ENCODE measurements at places on chromosomes 11 and 22.

DNA sequence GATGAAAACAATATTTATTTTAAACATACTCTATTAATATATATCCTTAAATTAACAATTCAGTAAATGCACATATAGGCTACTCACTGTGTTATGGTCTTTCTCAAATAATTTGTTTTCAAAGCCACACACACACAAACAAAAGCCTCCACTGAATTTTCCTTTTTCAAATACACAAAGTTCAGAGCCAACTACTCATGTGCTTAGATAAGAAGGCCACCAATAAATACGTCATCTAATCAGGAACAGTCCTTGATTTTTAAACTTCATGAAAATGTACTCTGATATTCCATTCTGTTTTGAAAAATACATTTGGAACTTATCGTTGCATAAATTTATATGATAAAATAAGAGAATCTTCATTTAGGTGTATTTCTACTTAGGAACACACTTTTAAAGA, 26.0 kb downstream of the KBTBD3 start:
- DNase-seq, result no peak

- DNase-seq, result no peak
These were observed 11.5 kb upstream of the GLYAT start for GRCh38 chr11:58742981-58743880.

DNA sequence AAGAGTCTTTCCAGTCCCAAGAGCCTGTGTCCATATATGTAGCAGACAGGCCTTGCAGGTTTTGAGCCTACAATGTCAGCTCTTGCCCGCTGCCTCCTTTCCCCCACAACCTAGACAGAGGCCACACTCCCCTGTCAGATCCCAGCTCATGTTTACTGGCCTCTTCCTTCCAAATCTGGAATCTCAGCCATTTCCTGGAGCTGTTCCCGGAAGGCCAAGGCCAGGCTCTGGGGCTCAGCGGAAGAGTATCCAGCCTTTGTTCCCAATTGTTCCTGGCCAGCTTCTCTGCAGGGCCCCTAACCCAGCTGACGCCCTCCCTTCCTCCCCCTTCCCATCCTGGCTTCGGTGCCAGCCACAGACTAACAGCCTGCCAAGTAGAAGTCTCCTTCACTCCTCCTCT, 1.0 kb upstream of the ROBO4 start:
- no peak for DNase-seq

- peak; percentile 53 for DNase-seq
These were observed 92.5 kb downstream of the DSCAML1 start for GRCh38 chr11:117704395-117705100.

GRCh38 chr22:17100621-17101020, 15.8 kb downstream of the IL17RA start:
- DNase-seq, result no peak

- DNase-seq, result no peak
These were observed 1265.8 kb upstream of the CNTN5 start for GRCh38 chr11:97754976-97755375.

- no peak for DNase-seq
These were observed 736.9 kb upstream of the KIRREL3 start for GRCh38 chr11:127737499-127737898.

GRCh38 chr22:30210235-30210909, 36.2 kb downstream of the LIF start:
- DNase-seq, result no peak

DNA sequence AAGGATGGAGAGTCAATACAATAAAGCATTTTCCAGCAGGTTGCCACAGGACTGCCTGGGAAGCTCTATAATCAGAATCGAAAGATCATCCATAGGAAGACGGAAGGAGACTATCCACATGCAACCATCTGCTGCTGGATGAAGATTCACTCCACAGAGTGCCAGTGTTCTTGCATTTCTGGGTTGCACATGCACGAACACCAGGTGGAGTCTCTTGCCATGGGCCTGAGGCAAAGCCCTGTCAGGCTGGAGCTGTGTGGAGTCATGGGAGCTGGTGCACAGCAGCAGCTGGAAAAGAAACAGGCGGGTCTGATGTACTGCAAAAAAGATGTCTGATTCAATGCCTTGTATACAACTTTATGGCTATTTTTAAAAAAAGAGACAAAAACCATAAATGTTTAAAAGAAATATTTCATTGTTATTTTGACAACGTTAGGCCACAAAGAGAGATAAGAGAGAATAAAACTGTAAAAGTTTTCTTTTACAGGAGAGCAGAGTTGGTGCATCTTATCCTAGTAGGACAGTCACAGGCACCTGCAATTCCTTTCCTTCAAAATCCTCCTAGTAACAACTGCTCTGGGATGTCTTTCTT, 12.9 kb upstream of the FAT3 start:
- DNase-seq, result no peak

DNA sequence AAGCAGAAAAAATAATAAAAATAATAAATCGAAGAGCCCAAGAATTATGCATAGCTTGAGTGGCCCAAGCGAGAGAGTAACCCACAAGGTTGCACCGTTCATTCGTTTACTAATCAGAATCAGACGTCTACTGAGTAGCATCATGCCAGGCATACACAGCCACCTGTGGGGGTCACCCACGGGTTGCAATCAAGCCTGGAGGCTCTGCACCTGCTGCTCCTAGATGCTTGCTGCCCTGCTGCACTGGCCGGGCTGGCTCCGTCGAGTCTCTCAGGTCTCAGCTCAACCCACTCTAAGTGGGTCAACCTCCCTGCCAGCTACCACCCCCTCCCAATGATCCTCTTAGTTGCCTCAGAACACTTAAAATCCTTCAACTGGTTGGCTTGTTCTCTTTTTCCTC, 2.0 kb upstream of the TESMIN start:
- DNase-seq, result no peak

- DNase-seq, result no peak
These were observed 26.4 kb upstream of the NAV2 start for GRCh38 chr11:19686234-19686633.

- DNase-seq, result no peak
These were observed 55.9 kb downstream of the BMAL1 start for GRCh38 chr11:13333456-13333957.

- DNase-seq, result no peak
These were observed 143.0 kb upstream of the PDGFD start for GRCh38 chr11:104306862-104307474.

DNA sequence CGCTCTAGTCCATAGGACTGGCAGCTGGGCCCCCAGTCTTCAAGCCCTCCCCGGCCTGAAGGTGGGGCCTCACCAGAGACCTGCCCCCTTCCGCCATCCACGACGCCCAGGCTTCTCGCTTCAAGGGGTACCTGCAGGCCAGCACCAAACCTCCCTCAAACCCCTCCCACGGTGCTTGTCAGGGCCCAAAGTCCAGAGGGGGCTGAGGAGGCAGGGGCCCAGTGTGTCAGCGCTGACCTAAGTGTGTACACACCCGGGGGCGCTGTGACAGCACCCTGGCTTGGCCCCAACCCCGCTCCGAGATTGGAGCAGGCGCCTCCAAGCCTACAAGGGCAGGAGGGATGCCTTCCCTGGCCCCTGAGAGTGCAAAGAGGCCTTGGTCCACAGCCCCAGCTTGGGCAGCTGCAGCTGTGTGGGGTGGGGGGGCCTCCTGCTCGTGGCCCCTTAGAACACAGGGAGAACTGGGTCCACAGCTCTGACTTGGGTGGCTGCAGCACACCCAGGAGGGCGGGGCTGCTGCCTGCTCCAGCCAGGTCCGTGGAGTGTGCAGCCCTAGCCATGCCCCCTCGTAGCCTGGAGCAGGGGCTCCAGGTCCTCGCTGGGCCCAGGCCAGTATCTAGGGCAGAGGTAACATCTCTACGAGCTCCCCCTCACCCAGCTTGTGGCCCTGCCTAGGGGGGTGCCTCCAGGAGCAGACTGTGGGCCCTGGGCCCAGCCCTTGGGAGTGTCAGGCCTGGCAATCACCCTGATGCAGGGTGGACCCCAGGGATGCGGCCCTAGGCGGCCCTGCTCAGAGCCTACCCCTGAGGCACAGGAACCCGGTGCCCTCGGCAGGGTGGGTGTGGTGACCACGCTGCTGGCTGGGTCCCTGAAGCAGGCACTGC, 4.9 kb downstream of the SBF2 start:
- DNase-seq, result no peak

GRCh38 chr11:13954591-13954990, 7.9 kb upstream of the SPON1 start:
- no peak for DNase-seq

DNA sequence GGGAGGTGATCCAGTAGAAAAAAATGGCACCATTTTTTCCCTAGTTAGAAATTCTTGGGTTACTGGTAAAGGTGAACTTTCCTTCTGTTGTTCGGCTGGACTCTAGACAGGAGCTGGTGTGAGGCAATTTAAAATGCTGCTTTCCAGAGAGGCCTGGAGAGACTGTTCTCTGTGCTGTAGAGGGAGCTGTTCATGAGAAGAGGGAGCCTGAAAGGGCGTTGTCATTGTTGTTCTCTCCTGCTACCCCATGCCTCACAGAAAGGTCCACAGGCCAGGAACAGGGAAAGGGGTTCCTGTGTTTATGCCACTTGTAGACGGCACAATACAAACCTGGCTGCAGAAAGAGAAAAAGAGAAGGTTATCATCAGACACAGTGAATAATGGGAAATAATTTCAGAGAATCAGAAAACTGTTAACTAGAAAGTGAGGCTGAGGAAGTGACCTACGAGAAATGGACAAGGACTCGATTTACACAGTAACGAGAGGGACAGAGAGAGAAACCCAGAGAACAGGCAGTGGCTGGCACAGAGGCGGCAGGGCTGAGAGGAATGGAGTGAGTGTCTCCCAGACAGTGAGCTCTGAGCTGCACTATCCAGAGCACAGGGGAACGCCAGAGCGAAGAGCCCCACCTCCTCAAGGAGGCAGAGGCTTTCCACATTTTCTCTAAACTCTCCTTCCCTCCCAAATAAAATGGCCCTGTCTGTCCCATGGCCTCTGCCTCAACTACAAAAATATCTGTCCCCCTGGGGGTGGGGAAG, 109.2 kb downstream of the RRM1 start:
- no peak for DNase-seq

DNA sequence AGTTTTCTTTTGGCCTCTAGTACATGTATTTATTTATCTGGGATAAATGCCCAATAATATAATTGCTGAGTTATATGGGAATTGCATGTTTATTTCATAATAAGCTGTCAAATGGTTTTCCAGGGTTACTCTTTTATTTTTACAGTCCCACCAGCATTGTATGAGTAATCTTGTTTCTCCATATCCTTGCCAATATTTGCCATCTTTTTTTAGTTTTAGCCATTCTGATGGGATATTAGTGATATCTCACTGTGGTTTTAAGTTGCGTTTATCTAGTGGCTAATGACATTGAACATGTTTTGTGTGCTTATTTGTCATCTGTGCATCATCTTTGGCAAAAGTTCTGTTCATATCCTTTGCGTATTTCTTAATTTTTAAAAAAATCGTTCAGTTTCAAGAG, 372.8 kb upstream of the CCDC179 start:
- DNase-seq, result no peak

- no peak for DNase-seq
These were observed 77.7 kb downstream of the ME3 start for GRCh38 chr11:86594746-86595145.

GRCh38 chr11:60252213-60253108, 9.5 kb upstream of the MS4A4E start:
- no peak for DNase-seq

GRCh38 chr11:132873841-132874240, 658.5 kb downstream of the OPCML start:
- no peak for DNase-seq

DNA sequence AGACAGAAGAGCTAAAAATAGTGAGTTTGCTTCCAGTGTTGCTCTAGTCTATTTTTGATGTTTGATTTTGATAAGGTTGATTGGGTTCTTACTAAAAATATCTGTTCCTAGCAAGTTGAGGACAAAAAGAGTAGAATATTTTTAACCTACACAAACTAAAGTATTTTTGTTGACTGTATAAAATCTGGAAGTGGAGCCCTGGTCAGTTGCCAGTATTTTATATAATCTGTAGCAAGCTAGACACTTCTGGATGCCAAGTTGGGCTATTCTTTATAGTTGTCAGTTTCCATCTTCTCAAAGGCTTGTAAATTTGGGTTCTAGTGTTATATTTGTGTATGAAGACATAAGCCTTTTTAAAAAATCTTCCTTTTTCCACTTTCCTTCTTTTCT, 56.7 kb downstream of the HSD17B12 start:
- no peak for DNase-seq

DNA sequence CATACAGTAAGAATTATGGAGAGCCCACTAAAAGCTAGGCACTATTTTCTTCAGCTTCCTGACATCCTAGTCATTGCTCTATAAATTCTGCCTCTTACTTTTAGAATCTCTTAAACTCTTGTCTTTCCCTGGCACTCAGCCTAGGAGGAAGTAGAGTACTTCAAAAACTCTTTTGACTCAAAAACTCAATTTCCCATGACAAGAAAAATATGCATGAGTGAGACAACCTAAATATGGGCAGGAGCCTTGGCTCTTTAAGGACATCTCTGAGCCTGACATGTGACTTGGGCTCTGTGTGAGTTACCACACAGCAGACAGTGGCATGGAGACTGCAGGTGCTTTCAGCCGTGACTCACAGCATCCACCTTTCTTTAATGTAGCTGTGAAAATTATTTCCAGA, 97.5 kb upstream of the CCDC179 start:
- no peak for DNase-seq

GRCh38 chr22:19998991-19999820, 17.4 kb downstream of the ARVCF start:
- no peak for DNase-seq

- peak; percentile 12 for DNase-seq
These were observed 30.5 kb downstream of the ALG12 start for GRCh38 chr22:49887702-49888101.

- DNase-seq, result no peak
These were observed 618.3 kb upstream of the LRRC4C start for GRCh38 chr11:42077794-42078193.

GRCh38 chr11:12802418-12803085, 128.3 kb downstream of the TEAD1 start:
- DNase-seq, result peak; percentile 88

DNA sequence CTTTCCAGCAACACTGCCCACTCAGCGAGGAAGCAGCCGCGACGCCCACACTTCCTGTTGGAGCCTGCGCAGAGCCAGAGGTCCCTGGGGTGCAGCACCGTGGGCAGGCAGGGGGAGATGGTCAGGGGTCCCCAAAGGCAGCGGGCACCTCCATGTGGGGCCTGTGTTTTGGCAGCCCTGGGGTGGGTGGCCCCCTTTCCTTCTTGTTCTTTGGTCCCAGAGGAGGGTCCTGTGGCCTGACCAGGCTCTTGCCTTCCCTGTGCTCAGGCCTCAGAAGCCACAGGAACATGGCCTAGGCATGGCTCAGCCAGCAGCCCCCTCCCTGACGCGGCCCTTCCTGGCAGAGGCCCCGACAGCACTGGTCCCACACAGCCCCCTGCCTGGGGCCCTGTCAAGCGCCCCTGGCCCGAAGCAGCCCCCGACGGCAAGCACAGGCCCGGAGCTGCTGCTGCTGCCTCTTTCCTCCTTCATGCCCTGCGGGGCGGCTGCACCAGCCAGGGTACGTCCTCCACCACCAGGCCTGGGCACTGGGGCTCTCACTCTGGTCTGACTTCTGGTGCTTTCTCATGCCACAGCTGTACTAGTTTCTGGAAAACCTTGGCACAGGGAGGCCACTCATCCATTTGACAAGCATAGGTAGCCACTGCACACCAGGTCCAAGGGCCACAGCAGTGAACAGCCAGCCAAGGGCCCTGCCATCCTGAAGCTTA, 47.1 kb downstream of the PISD start:
- DNase-seq, result no peak

GRCh38 chr22:22009661-22010060, 27.1 kb upstream of the TOP3B start:
- DNase-seq, result no peak

Data from NCI-H2171 treated with DMSO at 0.1 percent for 48 hours (cell line).